ENCODE measurements at places on chromosomes 4 and X.

- DNase-seq = no peak
Measured at GRCh38 chrX:1486177-1486576, 33.5 kb upstream of the ASMTL start.

GRCh38 chr4:54840430-54840829, 182.7 kb downstream of the KIT start:
- DNase-seq = no peak

GRCh38 chr4:142181021-142181420, 544.6 kb downstream of the IL15 start:
- no peak for DNase-seq

- no peak for DNase-seq
Measured at GRCh38 chrX:16124201-16124600, 836 bp downstream of the GRPR start.

DNA sequence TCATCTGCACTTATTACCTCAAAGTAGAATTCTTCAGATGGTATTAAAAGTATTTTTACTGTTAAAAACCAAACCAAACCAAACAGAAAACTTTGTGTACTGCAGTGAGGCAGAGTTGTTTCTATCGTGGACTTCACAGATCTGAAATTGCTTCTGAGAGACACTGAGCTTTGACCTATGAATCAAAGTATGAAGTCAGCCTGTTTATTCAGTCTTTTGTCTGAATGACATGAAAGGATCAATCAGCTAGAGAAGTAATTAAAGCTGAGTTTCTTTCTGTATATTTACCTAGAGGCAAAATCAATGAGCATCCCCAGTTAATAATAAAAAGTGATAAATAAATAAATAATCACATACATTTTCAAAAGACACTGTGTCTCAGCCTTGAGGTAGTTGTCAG, 2121.0 kb downstream of the PCDH7 start:
- no peak for DNase-seq

DNA sequence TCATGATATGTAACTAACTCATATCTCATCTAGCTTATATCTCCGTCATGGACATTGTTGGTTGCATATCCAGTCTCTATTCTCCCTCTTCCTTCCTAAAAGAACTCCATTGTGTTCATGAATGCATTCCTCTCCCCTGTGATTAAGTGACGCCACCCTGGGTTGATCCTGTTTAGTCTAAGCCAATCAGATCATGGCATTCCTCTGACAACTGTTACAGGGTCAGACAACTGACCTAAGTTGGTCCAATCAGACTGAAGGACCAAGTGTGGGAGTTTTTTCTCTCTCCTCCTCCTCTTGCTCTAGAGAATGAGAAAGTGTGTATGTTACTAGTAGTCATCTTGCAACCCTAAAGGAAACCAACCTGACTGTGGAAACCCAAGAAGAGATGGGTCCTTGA, 3.6 kb downstream of the APOO start:
- no peak for DNase-seq

DNA sequence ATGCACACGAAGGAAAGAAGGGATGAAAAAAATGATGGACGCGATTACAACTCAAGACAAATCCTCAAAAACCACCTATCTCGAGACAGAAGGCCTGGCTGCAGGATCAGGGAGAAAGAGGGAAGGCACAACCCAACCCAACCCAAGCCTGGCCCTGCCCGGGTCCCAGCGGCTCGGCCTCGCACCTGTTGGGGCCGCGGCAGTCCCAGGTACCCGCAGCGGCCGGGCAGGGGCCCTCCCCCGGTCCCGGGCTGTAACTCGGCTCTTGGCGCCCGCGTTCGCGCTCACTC, 464 bp downstream of the RASGEF1B start:
- no peak for DNase-seq

GRCh38 chrX:72666451-72666850, 47.7 kb downstream of the PHKA1 start:
- DNase-seq = no peak

DNA sequence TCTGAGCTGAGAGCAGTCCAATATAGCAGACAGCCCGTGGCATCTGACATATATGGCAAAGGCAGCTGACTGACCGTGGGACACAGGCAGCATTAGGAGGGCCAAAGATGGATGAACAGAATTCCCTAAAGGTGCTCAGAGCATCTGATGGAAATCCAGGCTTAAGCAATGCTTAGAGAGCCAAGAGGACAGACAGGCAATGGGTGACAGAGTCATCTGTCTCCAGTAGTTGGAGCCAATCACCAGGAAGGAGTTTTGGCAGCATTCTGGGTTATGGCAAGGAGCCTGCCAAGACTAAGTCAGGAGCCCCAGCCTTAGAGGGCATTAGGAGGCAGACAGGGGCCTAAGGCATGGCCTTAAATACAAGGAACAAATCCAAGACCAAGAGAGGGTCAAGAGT, 153.3 kb upstream of the USP9X start:
- DNase-seq = no peak

GRCh38 chrX:123876177-123876576, 16.3 kb downstream of the XIAP start:
- DNase-seq = no peak

DNA sequence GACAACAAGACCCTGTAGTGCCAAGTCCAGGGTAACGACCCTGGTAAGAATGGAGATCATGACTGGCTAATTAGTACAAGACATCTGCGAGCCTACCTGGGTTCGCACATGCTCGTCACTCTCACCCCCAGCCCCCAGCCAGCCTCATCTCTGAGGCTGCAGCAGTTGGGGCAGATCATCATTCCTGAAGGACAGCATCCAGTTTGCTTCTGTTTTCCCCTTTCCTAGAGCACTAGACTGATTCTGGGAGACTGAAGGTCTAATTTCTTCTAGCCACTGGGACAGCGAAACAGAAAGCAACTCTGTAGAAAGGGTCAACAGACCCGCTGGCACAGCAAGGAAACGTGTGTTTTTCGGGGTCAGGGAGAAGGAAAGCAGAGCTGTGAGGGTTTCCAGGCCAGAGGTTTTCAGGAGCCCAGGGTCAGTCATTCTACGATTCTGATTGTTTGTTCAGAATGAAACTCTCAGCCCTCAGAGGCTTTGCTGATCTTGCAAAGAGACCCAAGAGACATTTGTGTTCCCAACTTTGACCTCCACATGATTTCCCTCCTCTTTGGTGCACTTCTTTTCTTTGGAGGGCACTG, 343.1 kb upstream of the NOCT start:
- no peak for DNase-seq

GRCh38 chrX:138847930-138848329, 136.4 kb upstream of the FGF13 start:
- DNase-seq = no peak

- no peak for DNase-seq
Measured at GRCh38 chrX:3651277-3651676, 62.2 kb downstream of the PRKX start.

DNA sequence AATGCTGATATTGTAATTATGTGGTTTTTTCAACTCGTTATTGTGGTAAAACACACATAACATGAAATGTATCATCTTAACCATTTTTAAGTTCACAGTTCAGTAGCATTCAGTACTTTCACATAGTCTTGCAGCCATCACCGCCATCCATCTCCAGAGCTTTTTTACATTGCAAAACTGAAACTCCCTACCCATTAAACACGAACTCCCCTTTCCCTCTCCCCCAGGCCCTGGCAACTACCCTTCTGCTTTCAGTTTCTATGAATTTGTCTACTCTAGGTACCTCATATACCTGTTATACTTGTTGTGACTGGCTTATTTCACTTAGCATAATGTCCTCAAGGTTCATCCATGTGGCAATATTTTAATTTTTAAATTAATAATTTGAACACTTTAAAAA, 380.6 kb downstream of the MAPK10 start:
- DNase-seq = no peak

GRCh38 chr4:166363198-166363597, 490.2 kb downstream of the TLL1 start:
- DNase-seq = no peak
